Right renal pelvis (tissue), 4 donors: ENCODE measurements at places on chromosomes 1 and 21. TPM values are rescaled to one million over a fixed set of nuclear protein-coding genes. Genes with fewer than 3 reads are reported as not detected.

DNA sequence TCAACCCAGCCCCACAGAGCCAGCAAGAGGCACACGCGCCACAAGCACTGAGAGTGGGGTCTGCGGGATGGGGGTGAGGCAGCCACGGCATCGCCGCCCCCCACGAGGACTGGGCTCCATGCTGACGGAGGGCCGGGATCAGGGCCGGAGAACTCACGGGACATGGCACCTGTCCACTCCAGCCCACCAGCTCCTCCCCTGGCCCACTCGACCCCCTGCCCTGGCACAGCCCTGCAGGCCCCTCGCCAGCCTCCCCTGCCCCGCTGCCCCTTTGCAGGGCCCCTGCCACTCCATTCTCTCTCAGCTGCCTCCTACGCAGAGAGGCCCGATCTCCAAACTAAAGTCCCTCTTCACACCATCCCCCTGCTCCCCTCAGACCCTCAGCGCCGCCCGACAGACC is 134.0 kb downstream of the NPHP4 start:
- no peak for DNase-seq

DNA sequence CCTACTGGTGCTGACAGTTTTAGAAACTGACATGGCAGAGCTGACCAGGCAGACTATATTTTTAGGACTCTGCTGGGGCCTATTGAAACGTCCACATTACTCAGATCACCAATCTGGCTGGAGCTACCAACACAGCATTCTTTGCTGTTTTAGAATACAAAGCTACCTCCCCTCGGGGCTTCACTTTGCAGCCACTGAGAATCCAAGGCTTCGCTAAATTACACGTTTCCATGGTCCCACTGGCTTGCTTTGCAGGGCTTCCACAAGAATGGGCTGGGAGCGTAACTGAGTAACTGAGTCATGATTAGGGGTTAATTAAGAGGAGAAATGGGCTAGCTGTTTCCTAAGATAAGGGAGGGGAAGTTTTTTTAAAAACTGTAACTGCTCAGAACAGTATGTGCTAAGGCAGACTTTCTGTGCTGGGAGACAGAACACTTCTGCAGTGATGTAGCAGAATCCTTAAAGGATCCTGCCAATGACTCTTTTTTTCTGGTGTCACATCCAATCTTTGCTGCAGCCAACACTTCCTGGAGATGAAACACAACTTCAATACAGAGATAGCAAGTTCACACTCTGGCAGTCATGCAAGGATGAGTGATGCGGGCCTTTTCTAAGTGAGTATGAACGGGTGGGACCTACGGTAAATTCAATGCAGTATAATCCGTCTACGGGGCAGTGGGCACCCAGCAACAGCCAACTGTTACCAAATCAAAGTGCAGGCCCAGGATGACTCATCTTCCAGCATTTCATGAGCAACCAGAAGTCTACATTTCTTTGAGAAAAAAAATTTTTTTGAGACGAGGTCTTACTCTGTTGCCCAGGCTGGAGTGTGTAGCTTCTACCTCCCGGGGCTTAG is 21.5 kb downstream of the NDUFS5 start:
- no peak for DNase-seq

- no peak for DNase-seq
These were observed 253.1 kb upstream of the FGGY start for GRCh38 chr1:59043796-59044195.

- DNase-seq = no peak
These were observed 67.0 kb upstream of the TNFSF18 start for GRCh38 chr1:173117761-173118160.

- no peak for DNase-seq
These were observed 195.7 kb upstream of the PTBP2 start for GRCh38 chr1:96525657-96526557.

DNA sequence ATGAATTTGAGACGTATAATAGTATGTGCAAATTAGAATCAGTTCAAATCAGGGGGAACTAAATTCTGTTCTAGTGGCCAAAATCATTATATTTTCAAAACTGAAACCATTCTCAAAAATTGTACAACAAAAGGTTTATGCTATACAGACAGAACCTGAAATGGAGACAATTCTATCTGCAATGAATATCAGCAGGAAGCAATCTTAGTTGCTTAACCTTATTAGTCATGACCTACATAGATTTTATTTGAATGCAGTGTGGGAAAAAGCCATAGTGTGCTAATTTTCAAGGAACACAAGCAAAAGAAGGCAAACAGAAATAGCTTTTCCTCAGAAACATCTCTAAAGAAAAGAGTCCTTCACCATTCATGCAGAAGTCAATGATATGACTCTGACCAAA is 6.5 kb downstream of the AK5 start:
- DNase-seq = no peak

DNA sequence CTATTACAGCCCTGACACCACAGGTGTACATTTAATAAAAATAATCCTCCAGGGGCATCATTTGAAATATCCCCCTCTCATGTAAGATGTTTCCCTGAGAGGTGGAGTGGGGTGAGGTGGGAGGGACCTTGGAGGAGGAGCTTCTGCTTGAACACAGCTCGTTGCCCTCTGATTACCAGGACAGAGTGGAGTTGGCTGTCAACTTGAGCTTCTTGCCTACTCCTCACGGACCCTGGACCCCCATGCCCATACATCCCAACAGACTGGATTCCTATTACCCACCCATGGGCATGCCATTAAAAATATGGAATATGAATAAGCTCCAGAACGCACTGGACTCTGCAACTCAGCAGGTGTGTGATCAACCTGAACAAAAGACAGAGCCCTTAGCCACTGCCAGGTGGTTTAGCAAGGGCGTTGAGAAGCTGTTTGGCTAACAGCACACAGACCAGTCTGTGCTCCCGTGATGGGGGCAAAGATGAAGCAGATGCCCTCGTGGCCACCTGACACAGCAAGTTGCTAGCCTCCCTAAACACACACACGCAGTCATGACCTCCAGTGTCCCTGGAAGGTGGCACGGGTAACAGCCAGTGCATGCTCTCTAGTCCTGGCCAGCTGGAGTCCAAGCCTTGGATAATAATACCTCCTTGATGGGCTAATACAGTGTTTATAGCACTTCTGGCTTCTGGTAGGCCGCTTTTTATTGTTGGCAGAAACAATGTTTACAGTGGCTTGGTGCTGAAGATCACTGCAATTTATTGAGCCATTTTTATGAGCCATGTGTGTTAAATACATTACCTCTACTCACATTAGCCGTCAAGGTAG is 155.0 kb downstream of the TOMM20 start:
- DNase-seq = no peak

GRCh38 chr1:115240297-115240696 is 97.8 kb downstream of the NGF start:
- no peak for DNase-seq

- DNase-seq = no peak
These were observed 642.9 kb downstream of the PTPRU start for GRCh38 chr1:29879217-29879616.

GRCh38 chr21:28227881-28228635 is 764.6 kb downstream of the LTN1 start:
- DNase-seq = no peak

GRCh38 chr1:184664661-184665060 is 90.0 kb downstream of the EDEM3 start:
- no peak for DNase-seq

DNA sequence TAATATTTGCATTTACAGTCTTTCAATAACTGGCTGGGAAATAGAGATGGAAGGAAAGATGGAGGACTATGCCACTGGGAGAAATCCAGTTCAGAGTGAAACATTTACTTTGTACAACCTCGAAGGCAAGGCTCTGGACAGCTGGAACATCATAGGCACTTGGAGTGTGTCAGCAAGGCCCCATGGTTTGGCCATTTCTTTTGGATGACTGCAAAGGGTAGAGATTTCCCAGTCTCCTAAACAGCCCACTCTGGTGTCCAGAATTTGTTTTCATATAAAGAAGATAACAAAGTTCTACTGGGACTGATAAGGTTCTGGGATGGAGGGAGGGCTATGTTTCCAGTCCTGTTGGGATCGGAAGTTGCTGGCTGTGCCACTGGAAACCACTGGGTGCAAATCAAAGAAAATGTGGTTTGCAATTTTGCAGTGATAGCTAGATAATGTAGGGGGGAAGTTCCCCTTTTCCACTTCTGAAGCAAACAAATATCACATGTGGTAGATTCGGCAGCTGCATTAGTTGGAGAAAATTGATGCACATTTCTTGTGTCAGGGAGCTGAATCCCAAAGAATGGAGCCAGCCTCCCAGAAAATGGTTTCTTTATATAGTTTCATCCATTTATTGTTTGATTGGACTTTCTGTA is 16.2 kb downstream of the KCND3 start:
- no peak for DNase-seq

- no peak for DNase-seq
These were observed 114.2 kb downstream of the BCAR3 start for GRCh38 chr1:93567255-93567918.

DNA sequence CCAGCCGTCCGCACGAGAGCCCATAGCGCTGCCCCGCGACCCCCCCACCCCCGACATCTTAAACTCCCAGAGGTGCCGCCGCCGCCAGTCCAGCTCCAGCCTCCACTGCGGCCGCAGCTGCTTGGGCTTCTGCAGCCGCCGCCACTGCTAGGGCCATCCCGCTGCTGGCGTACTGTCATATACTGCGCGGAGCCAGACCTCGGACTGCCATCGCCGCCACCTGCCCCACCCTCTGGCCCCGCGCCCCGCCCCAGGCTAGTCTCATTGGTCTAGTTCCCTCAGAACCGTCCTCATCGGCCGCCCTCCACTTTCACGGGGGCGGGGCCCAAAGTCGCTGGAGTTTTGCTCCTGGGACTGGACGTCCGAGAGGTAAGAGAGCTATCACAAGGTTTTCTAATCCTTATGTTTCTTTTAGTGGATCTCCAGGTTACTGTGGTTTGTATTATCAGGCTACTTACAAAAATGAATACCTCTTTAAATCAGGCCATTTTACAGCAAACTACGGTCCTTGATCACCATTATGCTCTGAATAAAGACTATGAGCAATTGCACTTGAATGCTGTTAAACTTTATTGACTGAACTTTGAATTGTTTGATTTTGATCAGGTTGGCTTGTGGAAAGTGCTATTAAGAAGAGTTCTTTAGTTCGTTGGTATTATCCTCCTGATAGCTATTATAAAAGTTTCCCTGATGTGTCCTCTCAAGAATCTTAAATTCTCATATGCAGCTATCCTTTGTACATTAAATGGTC is 2.8 kb upstream of the CD1D start:
- peak; percentile 53 for DNase-seq

- DNase-seq = no peak
These were observed 181.3 kb downstream of the KCTD3 start for GRCh38 chr1:215748431-215748830.

DNA sequence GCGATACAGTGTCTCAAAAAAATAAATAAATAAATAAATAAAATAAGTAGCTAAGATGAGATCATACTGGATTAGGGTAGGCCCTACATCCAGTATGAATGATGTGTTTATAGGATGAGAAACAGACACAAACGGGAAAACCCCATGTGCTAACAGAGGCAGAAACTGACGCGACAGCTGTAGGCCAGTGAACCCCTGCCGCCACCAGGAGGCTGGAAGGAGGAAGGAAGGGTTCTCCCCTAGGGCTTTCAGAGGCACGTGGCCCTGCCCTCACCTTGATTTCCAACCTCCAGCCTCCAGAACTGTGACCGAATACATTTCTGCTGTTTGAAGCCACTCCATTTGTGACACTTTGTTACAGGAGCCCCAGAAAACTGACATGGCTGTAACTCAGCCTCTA is 38.5 kb downstream of the CHD5 start:
- no peak for DNase-seq

- no peak for DNase-seq
These were observed 8.8 kb upstream of the TTC34 start for GRCh38 chr1:2810281-2810680.

DNA sequence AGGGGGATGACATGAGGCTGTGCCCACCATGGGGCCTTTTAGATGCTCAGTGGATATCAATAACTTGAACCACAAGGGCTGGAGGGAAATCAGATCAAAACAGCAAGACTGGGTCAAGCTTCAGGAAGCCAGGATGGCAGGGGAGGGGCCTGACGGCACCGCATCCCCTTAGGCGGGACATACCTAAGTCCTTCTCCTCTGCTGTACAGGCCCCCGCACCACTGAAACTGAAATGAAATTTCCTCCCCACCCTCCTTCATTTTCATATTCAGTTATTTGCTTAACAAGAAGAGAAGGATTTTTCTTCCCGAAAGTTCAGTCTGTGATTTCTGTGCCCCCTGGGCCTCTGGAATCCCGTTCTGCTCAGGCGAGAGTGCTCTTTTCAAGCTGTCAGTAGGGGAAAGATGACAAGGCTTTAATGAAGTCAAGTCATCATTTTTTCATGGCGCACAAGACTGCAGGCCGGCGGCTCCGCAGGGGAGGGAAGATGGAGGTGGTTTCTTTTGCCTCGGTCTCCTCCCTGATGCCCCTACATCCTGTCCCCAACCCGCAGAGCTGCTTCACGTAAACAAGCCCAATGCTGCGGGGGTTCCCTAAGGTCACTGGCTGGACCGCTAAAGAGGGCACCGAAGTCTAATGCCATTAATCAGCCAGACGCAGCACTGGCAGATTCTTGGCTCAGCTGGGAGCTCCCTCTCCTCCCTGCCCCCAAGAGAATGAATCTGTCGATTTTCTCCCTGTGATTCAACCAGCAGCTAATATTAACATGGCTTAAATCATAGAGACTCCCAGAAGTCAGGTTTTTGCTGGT is 264.8 kb downstream of the C1orf94 start:
- no peak for DNase-seq

DNA sequence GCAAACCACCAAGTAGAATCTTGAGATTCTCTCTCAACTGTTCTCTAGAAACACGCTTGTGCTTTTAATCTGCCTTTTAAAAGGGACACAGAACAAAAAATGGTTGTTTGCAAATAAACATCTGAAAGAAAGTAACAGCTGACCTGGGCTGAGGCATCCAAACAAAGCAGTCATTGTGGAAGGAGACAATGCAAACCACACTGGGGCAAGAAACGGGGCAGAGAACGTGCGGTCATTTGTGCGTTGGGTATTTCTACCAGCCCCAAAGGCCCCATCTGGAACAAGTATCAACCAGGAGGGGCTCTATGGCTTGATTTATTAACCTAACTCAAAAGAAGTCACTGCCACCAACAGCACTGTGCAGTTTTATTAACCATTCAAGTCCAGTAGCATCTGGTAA is 6.0 kb downstream of the STMN1 start:
- DNase-seq = no peak

DNA sequence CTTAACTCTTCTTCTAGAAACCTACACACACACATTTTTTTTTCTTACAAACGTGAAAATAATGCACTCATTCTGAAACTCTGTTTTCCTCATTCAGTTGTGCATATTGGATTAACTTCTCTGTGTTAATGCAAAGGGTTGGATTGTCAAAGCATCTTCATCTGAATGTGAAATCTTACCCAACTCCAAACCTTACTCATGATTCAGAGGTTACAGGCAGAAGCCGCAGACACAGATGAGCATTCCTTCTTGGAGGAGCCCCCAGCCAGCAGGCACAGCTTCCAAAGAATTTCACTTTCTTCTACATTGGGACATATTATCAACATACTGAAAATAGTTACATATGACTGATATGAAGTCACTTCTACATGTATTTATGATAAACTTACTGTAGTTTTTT is 15.7 kb downstream of the PATJ start:
- DNase-seq = no peak

Gene ACTA1
- 1.2 TPM for polyA plus RNA-seq

Gene FMO2
- polyA plus RNA-seq = 0.52 TPM

Gene QSOX1
- polyA plus RNA-seq = 67.1 TPM

Gene RGSL1
- polyA plus RNA-seq = not detected

Gene UBE2J2
- 50.5 TPM for polyA plus RNA-seq

Gene CADM3
- 0.14 TPM for polyA plus RNA-seq

Gene LCE3D
- polyA plus RNA-seq = not detected

Gene TRIM17
- 8.5 TPM for polyA plus RNA-seq

Gene ABCA4
- polyA plus RNA-seq = 6.2 TPM
